ENCODE measurements at places on chromosomes 3 and 15. TPM values are rescaled to one million over a fixed set of nuclear protein-coding genes. Genes with fewer than 3 reads are reported as not detected.

Gene GOLGA8G
- not detected for total RNA-seq

Gene RMDN3
- total RNA-seq, result 39.8 TPM

Gene LYZL4
- not detected for total RNA-seq

Gene ZNF717
- 15.2 TPM for total RNA-seq

Gene SPRED1
- 86.9 TPM for total RNA-seq

Gene KNG1
- not detected for total RNA-seq

Gene PLOD2
- 171 TPM for total RNA-seq

Gene ADGRG7
- total RNA-seq, result not detected

Gene GPR176
- total RNA-seq, result 4.3 TPM

Gene CCDC54
- total RNA-seq, result not detected

Gene WWTR1
- 85.3 TPM for total RNA-seq

Gene SGO1
- 0.67 TPM for total RNA-seq
